ENCODE measurements at places on chromosomes 16 and 17.

GRCh38 chr17:42317266-42317845, 29.1 kb downstream of the STAT5A start:
- no peak for DNase-seq

GRCh38 chr17:59073972-59074371, 32.7 kb downstream of the TRIM37 start:
- no peak for DNase-seq

DNA sequence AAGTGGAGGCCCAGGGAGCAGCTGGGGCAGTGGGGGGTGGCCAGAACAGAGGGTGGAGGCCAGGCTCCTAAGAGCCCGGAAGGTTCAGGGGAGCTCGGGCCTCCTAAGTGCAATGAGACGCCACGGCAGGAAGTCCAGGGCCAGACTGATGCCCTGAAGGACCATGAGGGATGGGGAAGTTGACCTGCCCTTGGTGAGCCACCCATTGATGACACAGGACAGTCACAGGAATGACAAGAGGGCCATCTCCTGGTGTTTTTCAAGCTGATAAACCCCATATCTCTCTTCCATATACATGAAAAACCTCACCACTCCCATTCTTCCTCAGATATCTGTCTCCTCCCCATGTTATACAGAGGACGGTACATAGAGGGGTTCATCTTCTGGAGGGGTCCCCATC, 5.8 kb upstream of the MRPL58 start:
- no peak for DNase-seq

DNA sequence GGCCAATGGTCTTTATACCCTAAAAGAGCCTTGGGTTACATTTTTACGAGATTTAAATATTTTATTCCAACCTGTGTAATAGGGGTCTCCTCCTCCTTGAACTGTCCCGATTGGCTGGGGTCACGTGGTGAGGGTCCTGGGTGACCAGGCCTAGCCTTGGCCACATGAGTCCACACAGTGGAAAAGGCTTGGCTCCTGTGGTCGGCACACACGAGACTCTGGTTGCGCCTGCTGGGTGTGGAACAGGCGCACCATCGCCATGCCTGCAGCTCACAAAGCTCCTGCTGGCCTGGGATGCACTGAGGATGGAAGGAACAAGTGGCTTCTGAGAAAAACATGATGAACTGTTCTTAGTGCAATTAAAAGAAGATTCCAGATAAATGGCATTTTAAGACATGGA, 103.9 kb upstream of the ZNF750 start:
- no peak for DNase-seq

- no peak for DNase-seq
Measured at GRCh38 chr16:6204945-6205344, 1107.3 kb upstream of the EEF2KMT start.

Data from endodermal cell (in vitro differentiated cells).